ENCODE measurements at places on chromosomes 7 and 10.

DNA sequence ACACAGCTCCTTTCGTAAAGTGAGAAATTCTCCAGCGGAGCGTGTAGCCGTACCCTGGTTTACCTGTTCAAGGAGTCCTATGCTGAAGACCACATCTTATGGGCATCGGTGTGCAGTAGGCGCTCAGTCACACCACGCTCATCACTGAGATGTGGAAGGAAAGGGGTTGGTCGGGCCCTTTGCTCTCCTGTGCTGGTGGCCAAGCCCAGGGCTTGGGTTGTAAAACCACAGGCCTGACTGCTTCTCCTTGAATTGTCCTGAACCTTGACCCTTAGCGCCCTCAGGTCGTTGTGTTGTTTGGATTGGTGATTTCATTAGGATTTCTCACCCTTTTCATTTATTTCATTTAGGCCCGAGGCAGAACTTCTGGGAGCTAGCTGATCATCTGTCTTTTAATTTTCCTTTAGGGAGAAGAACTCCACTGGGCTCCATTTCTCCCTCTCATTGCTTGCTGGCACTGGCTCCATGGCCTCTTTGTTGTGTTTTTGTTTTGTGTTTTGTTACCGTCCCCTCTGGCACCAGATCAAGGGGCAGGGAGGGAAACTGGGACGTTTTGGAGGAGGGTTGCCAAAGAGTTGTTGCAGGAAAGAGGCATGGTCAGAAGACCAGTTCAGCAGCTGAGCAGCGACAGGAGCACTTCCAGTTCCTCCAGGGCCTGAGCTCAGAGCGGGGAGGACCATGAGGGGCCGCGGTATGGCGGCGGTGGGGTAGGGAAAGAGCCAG is 511.4 kb upstream of the GALNT17 start:
- DNase-seq = no peak

- DNase-seq = no peak
These were observed 297.5 kb downstream of the HTR7 start for GRCh38 chr10:90560331-90560730.

DNA sequence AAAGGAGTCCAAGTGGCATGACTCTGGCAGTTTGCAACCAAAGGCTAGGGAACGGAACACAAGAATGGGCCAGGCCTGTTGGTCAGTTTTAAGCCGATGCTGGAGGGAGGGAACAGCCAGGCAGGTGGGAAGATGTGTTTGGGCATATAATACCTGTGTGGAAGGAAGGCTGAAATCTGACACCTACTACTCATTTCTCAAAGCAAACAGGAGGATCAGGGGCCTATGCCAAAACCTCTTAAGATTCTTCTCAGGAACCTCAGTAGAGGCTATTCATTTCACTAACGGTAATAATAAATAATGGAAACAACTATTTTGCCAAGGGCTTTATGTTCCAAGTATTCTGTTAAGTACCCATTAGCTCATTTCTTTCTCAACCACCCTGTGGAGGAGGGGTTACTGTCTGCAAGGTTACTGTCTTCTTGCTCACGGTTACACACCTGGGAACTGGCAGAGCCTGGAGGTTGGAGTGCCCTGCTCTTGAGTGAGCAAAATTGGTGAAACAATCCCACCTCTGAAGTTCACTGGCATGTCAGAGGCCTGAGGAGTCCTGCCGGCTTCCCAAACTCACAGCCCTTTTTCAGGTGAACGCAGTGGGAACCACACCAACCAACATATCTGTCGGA is 35.5 kb downstream of the GOT1 start:
- no peak for DNase-seq

DNA sequence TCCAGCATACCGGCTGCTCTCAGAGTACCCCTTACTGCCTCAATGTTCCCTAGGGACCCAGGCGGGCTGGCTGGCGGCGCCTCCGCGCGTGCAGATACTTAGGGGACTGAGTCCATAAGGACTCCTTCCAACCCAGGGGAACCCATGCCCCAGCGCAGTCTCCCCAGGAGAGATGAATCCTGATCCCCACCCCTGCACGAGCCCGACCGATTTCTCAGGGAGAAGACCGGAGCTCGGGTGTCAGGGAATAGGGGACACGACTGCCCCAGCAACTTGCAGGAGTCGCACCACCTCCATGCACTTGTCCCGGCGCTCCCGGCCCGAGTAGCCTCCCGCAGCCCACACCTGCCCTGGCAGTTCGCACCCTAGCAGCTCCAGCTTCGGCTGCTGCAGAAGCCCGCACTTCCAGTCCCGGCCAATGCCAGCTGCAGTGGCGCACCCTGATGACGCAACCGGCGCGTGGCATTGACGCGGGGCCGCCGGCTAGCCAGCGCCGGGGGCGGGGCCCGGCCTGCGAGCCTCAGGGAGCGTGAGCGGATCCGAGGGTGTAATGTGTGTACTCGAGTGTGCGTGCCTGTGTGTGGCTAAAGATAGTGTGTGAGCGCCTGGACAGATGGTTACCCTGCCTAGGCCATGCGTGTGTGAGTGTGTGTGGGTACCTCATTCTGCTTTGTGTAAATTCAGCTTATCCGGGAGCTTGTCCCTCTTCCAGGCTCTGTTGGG is at the start of gene GPAM:
Gene GPAM (minus strand): TSS at position 437 of the 723 bp plus-strand sequence. CDS start 1,981 bp downstream, outside the sequence.
- DNase-seq = peak; percentile 95

DNA sequence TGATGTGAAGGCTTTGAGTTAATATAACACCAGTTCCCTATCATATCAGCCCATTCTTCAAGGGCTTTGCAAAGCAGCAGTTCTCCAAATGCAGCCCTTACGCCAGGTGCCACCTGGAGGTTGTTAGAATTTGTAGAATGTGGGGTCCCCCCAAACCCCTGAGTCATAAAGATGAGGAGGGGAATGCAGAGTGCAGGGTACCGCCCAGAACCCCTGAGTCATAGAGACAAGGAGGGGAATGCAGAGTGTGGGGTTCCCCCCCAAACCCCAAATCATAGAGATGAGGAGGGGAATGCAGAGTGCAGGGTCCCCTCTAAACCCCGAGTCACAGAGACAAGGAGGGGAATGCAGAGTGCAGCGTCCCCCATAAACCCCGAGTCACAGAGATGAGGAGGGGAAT is 605.8 kb downstream of the PTPRN2 start:
- DNase-seq = no peak

GRCh38 chr7:149422914-149423301 is 38.0 kb downstream of the ZNF777 start:
- peak; percentile 37 for DNase-seq

DNA sequence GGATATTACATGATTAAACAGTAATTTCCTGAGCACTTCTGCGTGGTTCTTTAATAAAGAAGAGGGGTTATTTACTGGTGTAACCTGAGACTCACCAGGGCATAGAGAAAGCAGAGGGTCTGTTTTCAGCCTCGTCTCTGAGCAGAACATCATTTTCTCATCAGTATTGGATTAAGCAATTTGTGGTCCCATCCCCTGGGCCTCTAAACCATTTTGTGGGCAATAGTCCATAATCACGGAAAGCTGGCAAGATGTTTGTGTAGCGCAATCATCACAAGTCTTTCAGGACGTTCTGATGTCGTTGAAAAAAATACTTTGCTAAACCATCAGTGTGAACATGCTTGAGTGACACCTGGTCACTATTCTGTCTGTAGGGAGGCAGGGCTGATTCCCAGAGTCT is 37.1 kb upstream of the SEC61G start:
- DNase-seq = no peak

DNA sequence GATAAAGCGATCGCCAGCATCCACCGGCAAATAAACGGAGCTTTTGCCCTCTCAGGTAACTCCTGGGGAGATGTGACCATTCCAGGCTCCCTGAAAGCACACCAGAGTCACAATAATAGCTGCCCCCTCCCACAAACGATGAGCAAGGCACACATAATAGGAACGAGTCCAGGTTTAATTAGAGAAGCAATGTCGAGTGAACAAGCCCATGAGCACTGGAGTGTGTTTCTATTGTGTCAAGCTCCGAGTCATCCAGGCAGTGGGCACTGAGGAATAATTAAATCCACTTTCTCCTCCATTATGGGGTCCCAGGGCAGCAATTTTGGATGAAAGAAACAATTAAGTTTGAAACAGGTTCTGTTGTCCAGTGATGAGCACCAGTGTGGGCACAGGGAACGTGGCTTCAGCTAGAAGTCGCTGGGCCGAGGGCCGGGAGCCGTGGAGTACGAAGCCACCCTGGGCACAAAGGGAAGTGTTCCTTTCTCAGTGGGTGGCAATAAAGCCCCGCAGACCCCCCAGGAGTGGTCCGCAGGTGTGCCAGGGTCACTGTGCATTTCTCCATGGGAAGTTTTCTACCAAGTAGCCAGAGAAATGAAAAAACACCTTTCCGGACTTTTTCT is 12.0 kb downstream of the PNLIPRP2 start:
- no peak for DNase-seq

DNA sequence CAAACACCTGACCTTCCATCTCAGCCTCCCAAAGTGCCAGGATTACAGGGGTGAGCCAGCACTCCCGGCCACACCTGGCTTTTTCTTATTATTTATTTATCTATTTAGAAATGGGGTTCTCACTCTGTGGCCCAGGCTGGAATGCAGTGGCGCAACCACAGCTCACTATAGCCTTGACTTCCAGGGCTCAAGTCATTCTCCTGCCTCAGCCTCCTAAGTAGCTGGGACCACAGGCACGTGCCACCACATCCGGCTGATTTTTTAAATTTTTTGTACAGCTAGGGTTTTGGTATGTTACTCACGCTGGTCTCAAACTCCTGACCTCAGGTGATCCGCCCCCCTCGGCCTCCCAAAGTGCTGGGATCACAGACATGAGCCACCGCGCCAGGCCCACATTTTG is 56.9 kb upstream of the MYL10 start:
- DNase-seq = no peak

GRCh38 chr10:82914655-82915136 is 1039.7 kb downstream of the NRG3 start:
- DNase-seq = no peak

GRCh38 chr7:21024485-21024867 is 237.8 kb upstream of the SP8 start:
- no peak for DNase-seq

DNA sequence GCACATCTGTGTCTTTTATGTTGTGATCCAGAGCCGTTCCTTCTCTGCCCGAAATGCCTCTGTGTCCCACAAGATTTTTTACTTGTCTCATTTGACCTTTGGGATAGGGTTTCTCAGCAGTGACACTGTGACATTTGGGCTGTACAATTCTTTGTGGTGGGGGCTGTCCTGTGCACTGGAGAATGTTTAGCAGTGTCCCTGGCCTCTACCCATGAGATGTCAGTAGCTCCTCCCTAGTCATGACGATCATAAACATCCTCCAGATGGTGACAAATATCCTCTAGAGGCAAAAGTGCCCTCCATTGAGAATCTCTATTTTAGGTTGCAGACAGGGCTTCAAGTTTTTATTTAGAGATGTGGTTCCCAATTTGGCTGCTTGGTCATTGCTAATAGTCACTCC is 91.3 kb downstream of the PPP1R17 start:
- peak; percentile 4 for DNase-seq

GRCh38 chr7:9488555-9488954 is 1055.1 kb downstream of the NXPH1 start:
- peak; percentile 58 for DNase-seq
